ENCODE measurements at places on chromosomes 2 and 18. TPM values are rescaled to one million over a fixed set of nuclear protein-coding genes. Genes with fewer than 3 reads are reported as not detected.

The EML6 gene
- total RNA-seq = 1.6 TPM

The ARL6IP6 gene
- 80.9 TPM for total RNA-seq

The SUPT7L gene
- 35.7 TPM for total RNA-seq

DNA sequence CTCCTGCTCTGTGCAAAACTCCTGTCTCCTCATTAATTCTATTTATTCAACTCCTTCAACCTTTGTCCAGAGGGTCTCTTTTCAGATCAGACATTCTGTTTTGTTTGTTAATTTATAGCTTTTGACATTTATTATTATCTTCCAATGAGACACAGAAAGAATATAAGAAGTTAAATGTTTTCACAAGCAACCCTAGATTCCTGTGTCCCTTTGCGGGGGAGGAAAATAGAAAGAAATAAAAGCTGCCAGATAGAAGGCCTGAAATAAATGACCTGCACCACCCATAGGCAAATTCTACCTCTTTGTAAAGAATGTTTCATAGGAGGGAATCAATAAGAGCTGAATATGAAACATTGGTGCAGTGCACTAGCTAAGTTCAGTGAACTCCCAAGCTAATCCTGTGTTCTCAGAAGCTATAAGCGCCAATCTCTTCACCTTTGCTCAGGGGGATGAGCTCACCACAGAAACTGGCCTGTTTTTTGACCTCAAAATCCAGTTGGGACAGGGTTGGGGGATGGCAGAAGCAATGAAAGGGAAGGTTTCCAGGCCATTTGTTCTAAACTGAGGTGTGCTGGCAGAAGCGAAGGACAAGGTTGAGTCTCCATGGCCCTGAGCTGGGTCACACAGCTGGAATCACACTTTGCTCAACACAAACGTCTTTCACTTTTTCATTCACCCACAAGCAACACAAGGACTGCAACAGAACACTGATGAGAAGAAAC lies 258.6 kb downstream of the NRXN1 start:
- no peak for DNase-seq

DNA sequence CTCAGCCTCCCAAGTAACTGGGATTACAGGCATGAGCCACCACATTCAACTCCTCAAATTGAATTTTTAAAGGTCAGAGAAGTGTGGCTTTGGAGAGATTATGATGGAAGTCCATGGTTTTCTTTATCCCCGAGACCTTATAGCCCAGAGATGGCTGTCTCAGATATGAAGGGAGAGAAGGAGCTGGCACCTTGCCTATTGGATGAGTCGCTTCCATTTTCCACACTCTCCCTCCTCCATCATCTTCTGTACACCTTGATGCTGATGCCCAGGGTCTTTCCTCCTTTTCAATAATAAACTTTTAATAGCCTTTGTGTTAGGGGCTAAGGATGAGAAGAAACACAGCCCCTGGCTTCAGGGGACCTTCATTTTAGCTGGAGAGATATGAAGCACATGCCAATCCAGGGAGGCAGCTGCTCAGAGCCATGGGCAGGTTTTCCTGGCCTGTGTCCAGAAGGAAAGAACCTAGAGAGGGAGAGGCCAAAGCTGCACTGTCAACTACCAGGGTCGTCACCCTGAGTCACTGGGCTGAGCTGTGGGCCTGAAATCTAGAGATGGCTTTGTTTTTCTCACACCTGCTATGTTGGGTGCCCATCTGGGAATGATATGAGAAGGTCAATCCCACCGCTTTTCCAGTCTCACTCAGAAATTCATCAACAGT lies 146.0 kb upstream of the SERTAD2 start:
- no peak for DNase-seq

- DNase-seq = no peak
These were observed 72.5 kb downstream of the GALR1 start for GRCh38 chr18:77321823-77322805.

DNA sequence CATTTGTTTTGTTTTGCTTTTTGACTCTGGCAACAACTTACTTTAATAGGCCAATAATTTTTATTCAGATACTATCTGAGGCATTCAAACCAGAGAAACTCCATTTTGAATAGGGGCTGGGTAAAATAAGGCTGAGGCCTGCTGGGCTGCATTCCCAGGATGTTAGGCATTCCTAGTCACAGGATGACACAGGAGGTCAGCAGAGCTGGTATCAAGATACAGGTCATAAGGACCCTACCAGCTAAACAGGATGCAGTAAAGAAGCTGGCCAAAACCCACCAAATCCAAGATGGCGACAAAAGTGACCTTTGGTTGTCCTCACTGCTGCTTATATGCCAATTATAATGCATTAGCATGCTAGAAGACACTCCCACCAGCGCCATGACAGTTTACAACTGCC lies 102.2 kb upstream of the XPO1 start:
- DNase-seq = peak; percentile 11

DNA sequence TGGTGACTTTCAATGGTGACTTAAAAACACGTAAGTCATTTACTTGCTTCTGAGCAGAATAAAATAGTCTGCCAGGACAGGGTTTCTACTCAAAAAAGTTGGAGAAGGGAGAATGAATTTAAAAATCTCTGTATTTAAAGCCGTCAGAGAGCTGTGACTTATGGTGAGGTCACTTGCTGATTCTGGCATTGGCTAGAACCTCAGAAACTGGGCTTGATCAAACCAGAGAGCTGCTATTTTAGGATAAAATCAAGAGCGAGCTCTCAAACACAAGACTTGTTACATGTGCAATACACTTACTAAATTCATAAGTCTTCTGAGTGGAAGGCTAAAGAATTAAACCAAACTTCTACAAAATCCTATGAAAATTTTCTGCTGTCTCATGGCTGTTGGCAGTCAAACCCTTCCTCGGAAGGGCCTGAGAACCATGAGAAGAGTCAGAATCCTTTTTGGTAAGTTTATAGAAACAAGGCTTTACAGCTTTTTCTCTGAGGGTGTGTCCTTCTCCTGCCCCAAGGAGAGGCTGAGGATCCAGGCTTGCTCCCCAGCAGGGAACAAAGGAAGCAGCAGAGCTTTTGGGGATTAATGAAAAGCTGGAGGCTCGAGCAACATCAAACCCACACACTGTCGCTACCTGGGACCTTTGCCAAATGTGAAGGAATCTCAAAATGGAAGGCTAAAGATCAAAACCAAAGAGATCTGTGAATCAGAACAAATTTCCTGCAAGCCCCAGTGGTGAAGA lies 816.4 kb downstream of the SOCS6 start:
- DNase-seq = peak; percentile 16
